Activated CD4-positive, alpha-beta memory T cell treated with anti-CD3 and anti-CD28 coated beads for 36 hours (primary cell): ENCODE measurements at places on chromosomes 1 and 21.

DNA sequence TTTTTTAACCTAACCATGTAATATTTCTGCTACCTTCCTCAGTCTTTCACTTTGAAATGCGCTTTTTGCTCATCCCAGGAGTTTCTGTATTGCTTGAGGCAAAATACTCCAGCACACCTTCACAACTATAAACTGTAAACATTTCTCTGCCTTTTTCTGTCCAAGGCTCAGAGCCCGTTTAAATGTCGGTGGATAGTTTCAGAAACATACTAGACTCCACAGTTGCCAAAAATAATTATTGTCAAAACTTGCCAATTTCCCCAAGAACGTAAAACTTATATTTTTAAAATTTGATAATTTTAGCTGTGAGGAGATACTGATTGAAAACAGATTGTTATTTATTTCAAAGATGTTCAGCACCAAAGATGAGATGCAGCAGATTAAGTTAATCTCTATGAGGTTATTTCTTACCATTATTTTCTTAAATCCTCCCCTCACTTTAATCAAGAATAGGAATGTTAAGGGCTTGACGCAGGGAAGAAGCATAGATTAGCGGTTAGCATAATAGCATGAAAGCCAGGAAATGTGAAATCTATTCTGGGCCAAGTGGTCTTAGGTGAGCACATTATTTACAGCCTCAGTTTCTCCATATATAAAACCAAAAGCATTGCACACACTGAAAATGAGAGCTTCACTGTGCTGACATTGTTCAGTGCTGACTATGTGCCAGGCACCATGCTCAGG lies 91.5 kb upstream of the ESRRG start:
- no peak for DNase-seq

DNA sequence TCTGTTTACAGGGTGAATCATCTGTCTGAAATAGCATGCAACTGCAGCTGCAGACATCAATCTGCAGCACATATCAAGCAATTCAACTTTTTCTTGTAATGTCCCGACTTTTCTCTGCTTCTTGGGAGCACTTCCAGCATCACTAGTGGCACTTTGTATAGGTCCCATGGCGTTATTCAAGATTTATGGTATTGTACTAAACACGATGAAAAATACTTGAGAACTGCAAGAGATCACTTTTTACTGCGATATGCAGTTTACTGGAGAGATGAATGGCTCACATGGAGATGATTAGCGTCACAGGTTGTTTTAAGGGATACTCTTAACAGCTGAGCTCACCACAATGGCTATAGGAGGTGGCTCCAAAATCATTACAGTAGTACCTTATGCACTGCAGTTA lies 7.2 kb upstream of the SCMH1 start:
- no peak for DNase-seq

DNA sequence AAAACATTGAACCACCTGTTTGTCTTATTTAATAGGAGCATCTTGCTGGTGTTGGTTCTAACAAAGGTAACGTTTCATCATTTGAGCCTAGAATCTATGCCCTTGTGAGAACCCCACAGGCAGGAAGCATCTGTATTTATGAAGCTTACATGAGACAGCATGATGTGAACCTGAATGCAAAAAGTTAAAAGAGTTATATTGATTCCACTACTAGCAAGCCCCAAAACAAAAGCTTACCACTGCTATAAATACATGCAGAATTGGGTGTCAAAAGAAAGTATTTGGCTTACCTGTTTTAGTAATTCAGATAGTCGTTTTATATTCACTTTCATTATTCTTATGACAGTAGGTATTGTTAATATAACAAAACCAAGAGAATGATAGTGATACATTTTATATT lies 301.2 kb upstream of the ADGRL2 start:
- no peak for DNase-seq

DNA sequence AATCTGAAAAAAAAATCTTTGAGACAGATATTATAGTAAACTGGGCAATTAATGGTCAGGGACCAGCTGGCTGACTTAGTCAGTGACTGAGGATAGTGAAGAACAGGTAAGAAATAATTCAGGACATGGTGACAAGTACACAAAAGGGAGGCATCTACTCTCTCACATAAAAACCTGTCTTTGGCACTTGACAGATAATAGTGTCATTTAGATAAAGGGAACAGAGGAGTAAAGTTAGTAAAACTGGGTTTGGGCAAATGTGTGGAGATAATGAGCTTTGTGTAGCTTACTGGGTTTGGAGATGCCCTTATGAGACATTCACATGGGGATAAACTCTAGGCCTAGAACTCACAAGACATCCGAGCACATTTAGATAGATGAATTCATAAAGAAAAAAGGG lies 4.0 kb downstream of the SSX2IP start:
- no peak for DNase-seq

- DNase-seq, result no peak
Observed at GRCh38 chr1:187985897-187986654, 1157.3 kb downstream of the PLA2G4A start.

GRCh38 chr1:166307261-166308188 lies 140.7 kb upstream of the FAM78B start:
- no peak for DNase-seq

GRCh38 chr1:46130606-46131005 lies 1.8 kb downstream of the PIK3R3 start:
- DNase-seq, result no peak

GRCh38 chr1:212587016-212587887 lies 21.3 kb upstream of the ATF3 start:
- DNase-seq, result no peak

- DNase-seq, result no peak
Observed at GRCh38 chr1:166950156-166950555, 25.2 kb downstream of the ILDR2 start.

- no peak for DNase-seq
Observed at GRCh38 chr1:232816324-232816723, 11.1 kb downstream of the MAP10 start.

GRCh38 chr1:60171801-60172200 lies 98.2 kb upstream of the C1orf87 start:
- DNase-seq, result no peak

DNA sequence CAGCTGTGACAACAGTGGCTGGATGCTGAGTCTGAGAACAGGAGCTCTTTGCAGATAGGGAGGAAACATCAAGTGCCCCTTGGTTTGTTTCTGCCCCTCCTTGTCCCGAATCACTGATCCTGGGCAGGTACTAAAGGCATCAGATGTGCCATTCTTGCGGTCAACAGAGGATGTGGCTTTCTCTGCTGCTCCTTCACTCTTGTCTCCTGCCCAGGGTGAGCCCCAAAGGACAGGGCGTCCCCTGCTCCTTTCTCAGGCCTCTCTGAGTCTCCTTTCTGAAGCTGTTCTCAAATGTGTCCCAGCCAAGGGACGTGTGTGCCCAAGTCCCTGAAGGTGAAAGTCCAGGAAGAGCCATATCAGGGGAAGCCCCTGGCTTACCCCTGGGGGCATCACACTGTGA lies 31.7 kb downstream of the SLC37A1 start:
- DNase-seq, result no peak

- DNase-seq, result no peak
Observed at GRCh38 chr1:42006093-42006492, 87.4 kb upstream of the HIVEP3 start.

DNA sequence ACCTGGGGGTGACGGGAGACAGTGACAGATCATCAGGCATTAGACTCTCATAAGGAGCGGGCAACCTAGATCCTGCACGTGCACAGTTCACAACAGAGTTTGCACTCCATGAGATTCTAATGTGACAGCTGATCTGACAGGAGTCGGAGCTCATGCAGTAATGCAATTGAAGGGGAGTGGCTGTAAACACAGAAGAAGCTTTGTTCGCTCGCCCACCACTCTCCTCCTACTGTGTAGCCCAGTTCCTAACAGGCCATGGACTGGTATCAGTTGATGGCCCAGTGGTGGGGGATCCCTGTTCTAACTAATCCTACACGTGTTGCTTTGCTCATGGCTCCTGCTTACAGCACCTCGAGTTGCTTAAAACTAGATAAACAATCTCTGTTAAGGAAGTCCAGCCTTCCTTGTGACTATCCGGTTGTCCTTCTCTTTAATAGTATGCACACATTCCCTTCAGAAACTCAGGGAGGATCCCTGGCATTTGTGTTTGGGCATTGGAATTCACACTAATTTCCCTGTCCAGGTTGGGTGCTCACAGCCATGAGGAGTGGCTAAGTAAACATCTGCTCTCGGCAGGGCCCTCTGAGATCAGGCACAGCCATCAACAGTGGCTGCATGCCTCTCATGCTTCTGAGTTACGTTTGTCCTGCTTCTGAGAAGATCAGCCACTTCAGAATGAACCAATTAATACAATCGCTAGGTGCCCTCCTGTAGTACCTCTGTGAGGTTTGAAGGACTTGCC lies 21.1 kb upstream of the F3 start:
- no peak for DNase-seq

- no peak for DNase-seq
Observed at GRCh38 chr1:202205523-202206190, 12.1 kb downstream of the LGR6 start.

DNA sequence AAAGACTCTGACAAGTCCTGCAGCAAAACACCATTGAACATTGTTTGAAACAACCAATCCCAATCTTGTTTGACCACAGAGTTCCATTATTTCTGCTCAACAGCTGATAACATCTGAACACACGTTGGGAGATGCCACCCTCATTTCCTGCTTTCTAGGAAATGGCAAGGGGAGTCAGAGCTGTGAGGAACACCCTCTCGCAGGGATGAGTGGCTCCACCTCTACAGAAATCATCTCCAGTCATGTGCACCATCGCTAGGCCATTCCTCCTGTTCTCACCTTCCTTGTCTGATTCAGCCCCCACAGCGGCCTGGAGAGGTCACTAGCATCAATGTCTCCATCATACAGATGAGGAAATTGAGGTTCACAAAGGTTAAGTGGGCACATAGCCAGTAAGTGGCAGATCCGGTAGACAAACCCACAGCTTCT lies 22.4 kb upstream of the RUNX3 start:
- DNase-seq, result peak; percentile 72

GRCh38 chr1:210695026-210695425 lies 366.3 kb downstream of the HHAT start:
- no peak for DNase-seq

DNA sequence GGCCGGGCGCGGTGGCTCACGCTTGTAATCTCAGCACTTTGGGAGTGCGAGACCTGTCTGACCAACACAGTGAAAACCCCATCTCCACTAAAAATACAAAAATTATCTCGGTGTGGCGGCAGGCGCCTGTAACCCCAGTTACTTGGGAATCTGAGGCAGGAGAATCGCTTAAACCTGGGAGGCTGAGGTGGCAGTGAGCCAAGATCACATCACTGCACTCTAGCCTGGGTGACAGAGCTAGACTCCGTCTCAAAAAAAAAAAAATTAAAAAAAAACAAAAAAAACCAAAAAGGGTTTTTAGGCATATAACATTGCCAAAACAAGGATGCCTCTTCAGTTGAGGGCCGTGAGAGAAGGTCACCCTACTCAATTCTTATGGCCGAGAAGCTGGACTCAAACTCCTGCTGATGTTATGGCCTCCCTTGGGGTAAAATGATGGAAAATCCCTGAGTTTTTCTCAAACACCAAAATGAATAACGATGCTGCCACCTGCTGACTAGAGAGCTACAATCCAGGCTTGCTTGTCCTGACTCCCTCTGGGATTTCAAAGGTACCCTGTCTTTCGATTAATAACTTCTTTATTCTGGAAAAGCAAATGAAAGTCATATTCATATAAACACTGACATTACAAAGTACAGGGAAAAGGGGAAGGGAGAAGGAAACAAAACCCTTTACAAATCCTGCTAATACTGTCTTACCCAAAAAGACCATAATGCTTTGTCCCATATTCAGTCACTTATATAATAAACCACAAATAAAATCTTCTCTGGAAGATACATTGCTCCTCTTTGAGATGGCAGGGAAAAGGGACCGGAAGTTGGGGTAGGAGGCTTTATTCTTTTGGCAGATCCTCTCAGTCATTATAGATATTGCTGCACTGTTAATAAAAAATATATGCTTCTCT lies 10.7 kb downstream of the RAB42 start:
- DNase-seq, result peak; percentile 38

- DNase-seq, result no peak
Observed at GRCh38 chr1:40301541-40302299, 15.4 kb downstream of the COL9A2 start.

GRCh38 chr1:178254433-178254832 lies 160.5 kb downstream of the RASAL2 start:
- DNase-seq, result no peak

- DNase-seq, result no peak
Observed at GRCh38 chr1:179550746-179551682, 24.7 kb downstream of the NPHS2 start.

- DNase-seq, result no peak
Observed at GRCh38 chr1:24965571-24965930, 35.5 kb upstream of the RUNX3 start.

DNA sequence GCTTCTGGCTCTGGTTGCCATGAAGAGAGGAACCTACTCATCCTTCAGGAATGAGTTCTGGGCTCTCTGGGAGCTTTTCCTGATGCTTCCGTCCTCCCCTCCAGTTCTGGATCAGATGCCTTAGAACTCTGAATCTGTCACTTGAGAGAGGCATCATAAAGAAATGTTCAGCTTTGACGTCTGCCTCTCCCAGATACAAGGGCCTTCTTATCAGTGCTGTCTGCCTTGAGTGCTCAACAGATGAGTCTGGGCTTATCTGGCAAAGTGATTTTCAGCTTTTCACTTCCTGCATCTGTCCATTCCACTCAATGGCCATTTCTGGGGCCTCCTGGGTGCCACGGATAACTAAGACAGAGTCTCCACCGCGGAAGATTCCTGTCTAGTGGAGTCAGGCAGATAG lies 12.3 kb upstream of the OTUD3 start:
- DNase-seq, result no peak

GRCh38 chr1:11354893-11355553 lies 82.0 kb downstream of the UBIAD1 start:
- no peak for DNase-seq

DNA sequence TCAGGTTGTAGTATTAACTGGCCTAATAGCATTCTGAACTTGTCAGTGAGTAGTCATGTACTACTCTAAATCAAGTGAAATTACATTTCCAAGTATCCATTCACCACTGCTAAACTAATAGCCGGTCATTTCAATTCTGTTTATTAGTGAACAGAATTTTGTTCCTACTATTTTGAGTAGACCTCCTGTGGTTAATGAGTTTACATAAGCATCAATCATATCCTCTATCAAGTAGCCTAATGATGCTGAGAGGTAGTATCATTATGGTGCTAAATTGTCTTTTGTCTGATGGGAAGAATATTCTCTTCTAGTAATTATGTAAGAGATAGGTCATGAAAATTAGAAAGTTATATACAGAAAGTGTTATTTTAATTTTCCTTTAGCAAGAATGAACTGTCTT lies 602.8 kb downstream of the KCNT2 start:
- DNase-seq, result no peak

DNA sequence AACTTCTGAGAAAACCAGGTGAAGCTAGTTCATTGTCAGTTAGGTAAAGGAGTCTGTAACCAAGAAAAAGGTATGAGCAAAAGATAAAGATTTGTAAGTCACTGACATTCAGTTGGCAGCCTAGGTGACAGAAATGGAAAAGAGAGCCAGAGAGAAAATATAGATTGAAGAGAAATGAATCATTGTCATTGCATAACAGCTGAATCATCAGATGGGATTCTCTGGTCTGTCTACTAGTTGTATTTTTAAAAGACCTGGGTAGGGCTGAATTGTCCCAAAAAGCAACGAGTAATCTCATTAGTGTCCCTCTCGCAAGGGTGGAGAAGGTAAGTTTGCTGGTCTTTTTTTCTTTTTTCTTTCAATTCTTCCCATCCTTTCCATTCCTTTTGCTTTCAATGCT lies 36.6 kb downstream of the PTGS2 start:
- no peak for DNase-seq

- no peak for DNase-seq
Observed at GRCh38 chr1:210688512-210689234, 360.0 kb downstream of the HHAT start.
